Left renal pelvis (tissue), 4 donors: ENCODE measurements at places on chromosomes 4 and X. TPM values are rescaled to one million over a fixed set of nuclear protein-coding genes. Genes with fewer than 3 reads are reported as not detected.

The ZNF157 gene
- 1.4 TPM for polyA plus RNA-seq

The JAKMIP1 gene
- 0.09 TPM for polyA plus RNA-seq

- no peak for DNase-seq
Measured at GRCh38 chr4:183182873-183183725, 84.0 kb downstream of the WWC2 start.

DNA sequence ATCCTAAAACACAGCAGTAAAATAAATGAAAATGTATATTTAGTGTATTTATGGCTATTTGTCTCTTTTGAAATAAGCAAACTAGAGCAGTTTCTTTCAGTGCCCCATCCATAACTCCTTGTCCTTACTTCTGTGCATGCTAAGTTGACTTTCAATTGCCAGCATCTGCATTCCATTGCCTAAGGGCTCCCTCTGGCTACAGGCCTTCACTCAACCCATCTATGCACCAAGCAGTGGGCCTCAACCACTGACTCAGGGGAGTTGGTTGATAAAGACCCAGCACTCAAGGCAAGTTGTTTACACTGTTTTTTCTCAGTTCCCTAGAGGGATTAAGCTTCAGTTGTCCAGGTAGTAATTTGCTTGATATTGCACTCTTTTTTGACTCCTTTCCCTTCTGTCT lies 265.7 kb downstream of the IQCM start:
- DNase-seq = no peak

The MAGEA10 gene
- not detected for polyA plus RNA-seq

DNA sequence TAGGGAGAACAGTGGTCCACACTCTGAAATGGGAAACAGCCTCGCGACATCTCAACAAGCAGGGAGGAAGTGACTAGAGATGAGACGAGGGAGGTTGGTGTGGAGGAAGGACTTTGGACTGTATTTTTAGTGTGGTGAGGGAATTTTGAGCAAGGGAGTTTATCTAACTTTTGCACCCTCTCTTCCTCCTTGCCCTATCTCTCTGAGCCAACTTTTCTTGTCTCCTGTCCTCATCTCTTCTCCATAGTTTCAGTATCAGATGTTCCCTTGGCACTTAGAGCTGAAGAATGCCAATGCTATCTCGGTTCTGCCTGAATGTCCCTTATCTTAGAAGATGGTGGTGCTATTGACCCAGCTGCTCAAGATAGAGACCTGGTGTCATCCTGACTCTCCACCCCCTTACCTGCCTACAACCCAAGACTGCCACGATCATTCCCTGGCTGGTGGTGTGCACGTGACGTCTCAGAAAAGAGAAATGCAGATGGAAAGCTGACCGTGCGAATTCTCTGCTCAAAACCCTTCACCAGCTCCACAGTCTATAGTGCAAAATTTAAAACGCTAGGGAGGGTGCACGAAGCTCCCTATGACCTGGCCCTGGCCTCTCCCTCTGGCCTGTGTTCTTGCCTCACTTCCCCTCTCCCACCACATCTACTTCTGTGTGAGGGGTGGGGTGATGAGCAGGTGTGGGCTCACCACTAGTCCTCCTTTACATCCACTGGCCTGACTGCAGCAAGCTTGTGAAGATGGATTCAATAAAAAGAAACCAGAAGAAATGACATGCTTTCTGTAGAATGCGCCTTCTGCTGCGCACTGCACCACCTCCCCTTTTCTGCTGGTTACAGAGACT lies 20.9 kb downstream of the MPP1 start:
- no peak for DNase-seq

DNA sequence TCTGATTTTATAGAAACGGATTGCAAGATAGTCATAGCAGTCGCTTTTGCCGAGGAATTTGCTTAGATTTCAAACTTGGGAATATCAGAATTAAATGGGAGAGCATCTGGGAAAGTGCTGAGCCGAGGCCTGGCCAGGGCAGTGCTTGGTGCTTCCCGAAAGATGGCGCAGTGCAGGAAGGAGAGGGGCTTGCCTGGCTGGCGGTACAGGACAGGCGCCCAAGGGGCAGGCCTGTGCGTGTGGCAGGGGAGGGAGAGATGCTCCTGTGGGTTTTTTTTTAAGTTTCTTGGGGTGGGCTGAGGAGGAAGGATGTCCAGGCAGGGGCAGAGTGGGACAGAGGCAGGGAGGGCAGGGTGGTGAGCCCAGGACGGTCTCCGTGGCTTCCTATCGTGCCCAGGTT lies 241.1 kb downstream of the AFAP1 start:
- DNase-seq = no peak

GRCh38 chrX:16678689-16679088 lies 28.7 kb downstream of the S100G start:
- no peak for DNase-seq

The PROM1 gene
- 42.4 TPM for polyA plus RNA-seq

DNA sequence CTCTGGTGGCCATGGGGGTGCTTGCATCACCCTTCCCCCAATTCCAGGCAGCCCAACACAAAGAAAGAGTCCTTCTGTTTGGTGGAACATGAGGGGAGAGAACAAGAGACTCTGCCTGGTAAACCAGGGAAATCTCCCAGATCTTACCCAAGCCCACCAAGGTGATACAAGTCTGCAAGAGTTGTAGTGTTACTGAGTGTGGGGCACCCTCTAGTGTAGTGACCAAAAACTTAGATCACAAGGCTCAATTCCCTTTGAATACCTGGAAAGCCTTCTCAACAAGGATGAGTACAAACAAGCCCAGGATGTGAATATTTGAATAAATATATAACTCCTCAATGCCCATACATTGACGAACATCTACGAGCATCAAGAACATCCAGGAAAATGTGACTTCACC lies 64.7 kb downstream of the IL13RA2 start:
- DNase-seq = no peak
